IPS-NIHi11 (cell line): ENCODE measurements at places on chromosomes 4 and X.

DNA sequence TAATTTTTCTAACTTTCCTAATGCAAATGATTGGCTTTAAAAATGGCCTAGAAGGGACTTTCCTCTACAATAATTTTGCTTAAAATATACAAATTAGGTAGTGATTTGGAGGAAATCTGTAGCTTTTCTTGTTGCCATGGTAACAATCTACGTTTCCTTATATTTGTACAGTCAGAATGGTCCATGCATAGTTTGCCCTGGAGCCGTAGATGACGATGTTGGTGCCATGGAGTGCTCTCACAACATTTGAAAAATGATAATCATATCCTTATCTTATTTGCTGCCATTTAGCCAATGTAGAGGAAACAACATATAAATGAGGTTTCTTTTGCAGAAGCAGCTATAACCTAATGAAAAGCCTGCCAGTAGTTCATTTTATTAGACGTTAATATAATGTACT is 89.0 kb upstream of the NMU start:
- DNase-seq: no peak

DNA sequence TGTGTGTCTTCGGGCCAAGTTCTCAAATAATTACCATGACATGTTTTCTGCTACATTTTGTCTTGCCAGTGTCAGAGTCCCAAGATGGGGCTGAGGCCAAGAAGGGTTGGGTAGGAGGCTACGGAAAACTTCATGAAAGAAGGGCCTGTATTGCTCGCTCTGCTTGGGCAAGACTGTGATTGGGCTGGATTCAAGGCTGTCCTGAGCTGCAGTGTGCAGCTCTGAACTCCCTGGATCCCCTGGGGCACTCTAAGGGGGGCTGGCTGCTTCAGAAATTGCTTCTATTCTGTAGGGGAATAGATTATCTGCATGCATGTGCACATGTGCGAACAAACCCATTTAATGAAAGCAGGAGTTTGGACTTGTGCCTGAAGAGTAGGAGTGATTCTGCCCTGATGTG is 13.6 kb downstream of the TSPAN6 start:
- no peak for DNase-seq

- DNase-seq: no peak
These were observed 92.0 kb upstream of the CLCN4 start for GRCh38 chrX:10064736-10065135.

DNA sequence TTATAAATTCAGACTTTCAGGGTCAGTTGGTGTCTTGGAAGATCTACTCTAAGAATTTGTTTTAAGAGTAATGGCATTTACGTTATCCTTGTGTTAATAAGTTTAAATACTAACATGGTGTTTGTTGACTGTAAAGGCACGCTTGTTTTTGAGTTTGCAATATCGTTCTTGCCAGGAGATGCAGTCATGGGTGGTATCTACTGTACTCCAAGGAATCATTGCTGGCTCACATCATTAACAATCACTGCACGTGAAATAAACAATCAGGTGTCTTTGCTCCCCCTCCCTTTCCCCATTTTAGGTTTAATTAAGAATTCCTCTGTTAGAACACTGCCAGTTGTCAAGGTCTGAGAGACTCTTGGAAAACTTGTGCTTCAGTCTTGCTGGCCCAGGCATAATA is 1.6 kb downstream of the HHIP start:
- no peak for DNase-seq

DNA sequence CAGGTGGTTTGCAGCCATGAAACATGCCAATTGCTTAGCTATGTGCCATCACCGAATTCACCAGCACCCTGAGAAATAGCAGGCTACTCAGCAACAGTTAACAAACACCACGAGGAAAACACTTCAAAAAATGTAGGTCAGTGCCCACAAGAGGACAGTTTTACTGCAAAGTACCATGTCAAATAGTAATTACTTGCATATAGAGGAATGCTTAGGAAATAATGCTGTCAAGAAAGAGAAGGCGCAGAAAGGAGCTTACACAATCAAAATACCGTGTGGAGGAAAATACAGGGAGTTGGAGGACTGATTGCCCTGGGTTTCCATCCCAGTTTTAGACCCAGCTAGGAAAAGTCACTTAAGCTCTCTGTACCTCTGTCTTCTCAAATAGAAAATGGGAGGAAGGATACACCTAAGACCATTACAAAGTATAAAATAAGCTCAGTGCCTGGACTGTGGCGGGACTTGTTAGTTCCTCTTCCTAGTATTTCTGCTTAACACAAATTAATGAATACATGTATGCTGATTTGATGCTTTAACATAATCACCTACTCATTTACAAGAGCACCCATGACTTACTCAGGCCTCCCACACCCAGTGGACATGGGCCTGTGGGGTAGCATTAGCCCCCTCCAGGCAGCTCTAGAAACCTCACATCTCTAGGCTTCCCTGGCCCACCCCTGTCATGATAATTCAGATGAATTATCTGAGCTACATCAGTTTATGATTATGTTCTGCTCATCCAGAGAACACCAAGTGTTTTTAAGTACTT is 44.5 kb upstream of the IL21 start:
- no peak for DNase-seq

- no peak for DNase-seq
These were observed 16.1 kb downstream of the BST1 start for GRCh38 chr4:15718959-15719358.

- DNase-seq: no peak
These were observed 89.6 kb upstream of the MTM1 start for GRCh38 chrX:150478496-150479492.

- no peak for DNase-seq
These were observed 56.1 kb upstream of the HPGD start for GRCh38 chr4:174578366-174578765.

- peak; percentile 1 for DNase-seq
These were observed 24.3 kb downstream of the CPLX1 start for GRCh38 chr4:801436-802124.

DNA sequence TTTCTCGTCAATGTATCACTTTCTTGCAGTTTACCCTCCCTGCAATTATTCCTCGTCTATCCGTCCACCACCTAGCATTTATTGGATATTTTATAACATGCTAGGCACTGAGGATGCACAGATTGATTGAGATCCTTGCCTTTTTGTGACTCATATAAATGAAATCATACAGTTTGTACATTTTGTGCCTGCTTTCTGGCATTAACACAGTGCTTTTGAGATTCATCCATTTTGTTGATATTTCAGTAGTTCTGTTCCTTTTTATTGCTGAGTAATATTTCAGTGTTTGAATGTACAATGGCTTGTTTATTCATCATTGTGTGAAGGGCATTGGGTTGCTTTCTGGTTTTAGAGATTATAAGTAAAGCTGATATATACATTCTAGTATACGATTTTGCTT is 841 bp downstream of the TBC1D19 start:
- DNase-seq: no peak

GRCh38 chr4:159143687-159144086 is 40.8 kb downstream of the RAPGEF2 start:
- no peak for DNase-seq

GRCh38 chr4:18422685-18423084 is 401.1 kb upstream of the LCORL start:
- no peak for DNase-seq

DNA sequence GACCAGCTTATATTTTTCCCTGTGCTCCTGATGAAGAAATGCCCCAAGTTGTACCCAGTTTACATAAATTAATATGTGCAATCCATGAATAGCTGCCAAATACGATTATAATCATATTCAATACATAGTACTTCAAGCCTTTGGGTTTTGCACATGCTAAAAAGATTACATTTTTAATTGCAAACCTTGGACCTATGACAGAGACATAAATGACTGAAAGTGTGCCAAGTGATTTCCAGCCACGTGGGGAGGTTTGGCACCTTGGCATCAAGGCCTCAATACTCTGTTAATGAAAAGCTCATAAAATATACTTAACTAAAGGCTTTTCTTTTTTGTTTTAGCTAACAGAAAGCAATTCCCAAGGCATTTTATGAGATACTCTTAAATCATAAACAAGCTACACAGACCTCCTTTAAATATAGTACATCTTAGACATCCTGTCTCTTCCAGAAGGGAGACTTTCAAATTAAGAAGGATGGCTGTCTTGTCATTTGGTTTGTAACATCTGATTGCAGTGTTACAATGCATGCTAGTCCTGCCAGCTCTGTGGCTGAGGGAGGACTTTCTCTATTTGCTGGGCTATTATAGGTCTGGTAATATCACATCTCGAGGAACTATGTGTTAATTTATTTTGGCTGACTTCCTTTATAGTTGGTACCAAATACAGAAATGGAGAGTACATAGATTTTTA is 404.1 kb downstream of the AFF2 start:
- no peak for DNase-seq

DNA sequence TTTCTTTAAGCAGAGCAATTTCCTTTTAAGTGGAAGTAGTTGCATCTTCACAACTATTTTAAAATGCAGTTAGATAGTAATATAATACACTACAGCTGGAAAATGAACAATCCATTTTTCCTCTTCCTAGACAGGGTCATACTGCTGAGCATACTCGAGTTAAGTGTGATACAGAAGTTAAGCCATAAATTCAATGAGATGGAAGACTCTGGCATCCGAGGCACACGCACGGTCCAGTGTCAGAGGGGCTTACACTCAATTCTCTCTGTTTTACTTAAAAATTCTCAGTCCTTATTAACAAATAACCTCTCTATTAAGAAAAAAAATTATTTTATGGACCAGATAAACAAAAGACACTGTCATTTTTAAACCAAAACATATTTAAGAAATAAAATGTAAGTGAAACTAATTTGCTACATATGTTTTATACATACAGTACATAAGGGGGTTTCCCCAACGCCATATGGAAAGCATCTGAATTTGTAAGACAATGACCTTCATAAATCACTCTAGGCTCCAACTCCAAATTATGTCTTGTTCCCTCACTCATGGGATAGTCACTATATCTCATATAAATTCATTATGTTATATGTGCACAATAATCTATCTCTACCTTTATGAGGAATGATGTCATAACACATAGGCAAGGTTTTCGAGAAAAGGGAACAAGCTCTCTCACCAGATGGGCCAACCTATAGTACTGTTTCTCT is 315.3 kb downstream of the PAPSS1 start:
- DNase-seq: no peak

DNA sequence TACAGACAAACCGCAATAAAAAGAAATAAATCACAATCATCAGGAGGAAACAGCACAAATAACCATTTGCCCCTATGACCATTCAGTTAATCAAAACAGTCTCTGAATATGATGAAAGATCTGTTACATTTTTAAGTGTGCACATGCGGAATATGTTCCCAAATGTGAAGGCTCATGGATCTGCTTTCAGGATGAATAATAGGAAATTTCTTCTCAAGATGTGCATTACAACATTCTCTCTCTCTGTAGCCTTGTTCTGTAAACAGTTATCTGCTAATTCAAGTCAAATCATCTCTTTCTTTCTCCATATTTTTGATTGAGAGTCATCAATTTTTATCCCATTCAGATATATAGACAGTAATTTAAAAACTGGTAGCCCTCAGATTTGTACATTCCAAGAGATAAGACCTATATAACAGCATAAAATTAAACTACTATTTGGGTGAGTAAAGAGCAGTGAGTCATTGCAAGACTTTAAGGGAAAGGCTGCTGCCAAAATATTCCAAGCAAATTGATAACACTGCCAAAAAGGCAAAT is 433.9 kb upstream of the ATOH1 start:
- DNase-seq: no peak
